Memory B cell (primary cell): ENCODE measurements at places on chromosomes 3 and 15.

- DNase-seq, result no peak
These were observed 625.2 kb upstream of the GBE1 start for GRCh38 chr3:82386647-82387046.

DNA sequence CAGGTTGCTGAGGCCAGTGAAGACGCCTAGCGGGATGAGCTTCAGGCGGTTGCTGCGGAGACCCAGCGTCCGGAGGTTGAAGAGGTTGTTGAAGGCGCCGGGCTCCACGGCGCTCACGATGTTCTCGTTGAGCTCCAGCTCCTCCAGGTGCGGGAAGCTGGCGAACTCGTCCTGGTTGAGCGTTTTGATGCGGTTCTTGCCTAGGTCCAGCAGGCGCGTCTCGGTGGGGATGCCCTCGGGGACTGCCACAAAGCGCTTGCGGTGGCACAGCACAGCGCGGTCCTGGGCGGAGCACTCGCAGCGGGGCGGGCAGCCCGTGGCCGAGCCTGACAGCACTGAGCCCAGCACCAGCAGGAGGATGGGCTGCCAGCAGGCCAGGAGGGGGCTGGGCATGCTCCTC is 17.2 kb downstream of the LINGO1 start:
- no peak for DNase-seq

- DNase-seq, result no peak
These were observed 65.0 kb downstream of the FRMD4B start for GRCh38 chr3:69320871-69321271.

DNA sequence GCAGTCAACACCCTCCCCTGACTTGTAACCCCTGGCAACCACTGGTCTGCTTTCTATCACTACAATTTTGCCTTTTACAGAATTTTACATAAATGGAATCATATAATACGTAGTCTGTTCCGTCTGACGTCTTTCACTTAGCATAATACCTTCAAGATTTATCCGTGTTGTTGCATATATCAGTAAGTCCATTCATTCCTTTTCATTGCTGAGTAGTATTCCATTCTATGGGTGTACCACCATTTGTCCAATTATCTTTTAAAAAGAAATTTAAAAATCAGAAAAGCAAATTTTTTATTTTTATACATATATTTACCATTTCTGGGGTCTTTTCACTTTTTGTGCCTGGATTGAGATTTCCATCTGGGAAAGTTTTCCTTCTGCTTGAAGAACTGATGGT is 35.5 kb downstream of the NOX5 start:
- DNase-seq, result no peak

GRCh38 chr15:101123222-101123910 is 128.5 kb downstream of the CHSY1 start:
- DNase-seq, result no peak

DNA sequence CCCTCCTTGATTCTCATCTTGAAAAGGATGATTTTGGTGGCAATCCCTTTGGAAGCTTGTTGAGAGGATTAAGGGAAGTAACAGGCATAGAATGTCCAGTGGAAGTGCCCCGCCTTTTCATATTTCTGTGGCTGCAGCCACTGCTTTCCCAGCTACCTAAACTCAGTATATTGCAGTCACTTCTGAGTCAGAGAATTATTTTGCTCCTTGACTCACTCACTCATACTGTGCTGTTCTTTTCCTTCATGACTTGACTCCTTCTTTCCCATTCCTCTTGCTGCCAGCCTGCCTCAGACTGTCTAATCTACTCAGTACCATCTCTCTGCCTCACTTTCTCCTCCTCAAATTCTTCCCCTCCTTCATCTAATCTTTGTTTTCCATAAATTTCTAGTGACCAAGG is 26.5 kb upstream of the POLR2M start:
- DNase-seq, result no peak

- no peak for DNase-seq
These were observed 62.8 kb upstream of the PLSCR4 start for GRCh38 chr3:146313746-146314111.

DNA sequence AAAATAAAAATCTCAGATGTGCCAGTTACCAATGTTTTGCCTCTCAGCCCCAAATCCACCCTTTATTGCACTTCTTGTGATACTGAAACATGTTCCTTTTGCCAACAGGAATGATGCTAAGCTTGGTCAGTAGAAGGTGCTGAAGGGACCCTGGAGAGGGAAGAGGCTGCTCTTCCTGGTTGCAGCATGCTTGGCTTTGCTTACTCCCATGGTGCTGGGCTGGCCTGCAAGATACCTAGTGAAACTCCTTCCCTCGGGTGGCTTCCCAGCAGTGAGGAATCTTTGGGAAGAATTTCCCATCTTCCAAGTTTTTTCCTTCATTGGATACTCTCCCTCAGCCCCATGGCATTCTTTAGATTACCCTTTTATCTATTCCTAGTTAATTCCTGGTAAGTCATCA is 151.8 kb upstream of the TGFBR2 start:
- DNase-seq, result no peak

GRCh38 chr15:37015035-37015434 is 85.3 kb downstream of the MEIS2 start:
- no peak for DNase-seq

GRCh38 chr3:59872128-59872527 is 822.3 kb upstream of the CFAP20DC start:
- no peak for DNase-seq

DNA sequence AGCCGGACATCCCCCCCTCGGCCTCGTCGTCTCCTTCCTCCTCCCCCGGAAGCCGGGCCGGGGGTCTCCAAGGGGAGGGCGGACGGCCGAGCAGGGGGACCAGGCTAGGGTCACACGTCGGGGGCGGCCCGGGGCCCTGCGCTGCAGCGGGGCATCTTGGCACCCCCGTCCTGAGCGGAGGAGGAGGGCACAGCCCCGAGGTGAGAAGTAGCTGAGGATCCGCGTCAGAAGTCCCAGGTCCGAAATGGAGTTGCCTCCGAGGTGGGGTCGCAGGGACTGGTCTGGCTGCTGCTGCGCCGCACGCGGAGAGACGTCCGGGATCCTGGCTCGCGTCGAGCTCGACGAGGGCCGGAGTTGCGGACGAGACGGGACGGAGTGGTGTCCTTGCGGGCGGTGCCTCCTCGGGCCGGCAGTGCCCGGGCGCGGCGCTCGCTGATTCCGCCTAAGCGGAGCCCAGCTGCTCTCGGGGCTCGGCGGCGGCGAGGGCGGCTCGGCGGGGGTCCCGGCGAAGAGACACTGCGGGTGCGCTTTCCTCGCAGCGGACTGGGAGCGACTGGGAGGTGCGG is at the start of gene ADCY5:
ADCY5 (minus strand) TSS at position 555 of the 566 bp plus-strand sequence; CDS start at position 10, 545 bp downstream.
- peak; percentile 5 for DNase-seq

DNA sequence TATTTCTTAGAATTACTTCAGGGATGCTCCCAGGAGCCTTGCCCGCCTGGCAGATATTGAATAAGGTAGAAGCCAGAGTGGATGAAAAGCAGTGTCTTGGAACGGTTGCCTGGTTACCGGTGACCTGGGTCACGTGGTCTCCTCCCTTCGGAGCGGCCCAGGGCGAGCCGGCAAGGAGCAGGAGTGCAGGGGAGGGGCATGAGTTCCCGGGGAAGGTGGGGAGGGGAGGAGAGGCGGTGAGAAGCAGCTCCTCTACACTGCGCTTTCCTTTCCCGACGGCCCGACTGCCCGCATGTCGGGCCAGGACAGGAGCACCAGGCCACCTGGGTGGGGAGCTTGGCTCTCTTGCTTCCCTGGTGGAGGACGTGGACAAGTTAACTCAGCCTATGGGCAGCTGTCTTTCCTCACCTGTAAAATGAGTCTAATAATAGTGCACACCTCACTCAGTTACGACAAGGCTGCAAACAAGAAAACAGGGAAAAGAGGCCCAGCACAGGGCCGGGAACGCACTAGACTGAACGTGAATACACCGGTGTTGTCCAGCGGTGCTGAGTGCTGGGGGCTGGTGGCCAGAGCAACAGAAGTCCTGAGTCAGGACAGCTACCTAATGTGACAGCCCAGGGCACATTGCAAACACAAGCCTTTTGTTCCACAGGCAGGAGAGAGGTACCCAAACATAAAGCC is 198.3 kb downstream of the ADAMTS9 start:
- no peak for DNase-seq
